NCI-H1694 (cell line): ENCODE measurements at places on chromosomes 4 and X.

GRCh38 chrX:111641969-111642368, 39.0 kb upstream of the ALG13 start:
- no peak for DNase-seq

- no peak for DNase-seq
Observed at GRCh38 chrX:147828719-147829118, 83.0 kb upstream of the FMR1 start.

DNA sequence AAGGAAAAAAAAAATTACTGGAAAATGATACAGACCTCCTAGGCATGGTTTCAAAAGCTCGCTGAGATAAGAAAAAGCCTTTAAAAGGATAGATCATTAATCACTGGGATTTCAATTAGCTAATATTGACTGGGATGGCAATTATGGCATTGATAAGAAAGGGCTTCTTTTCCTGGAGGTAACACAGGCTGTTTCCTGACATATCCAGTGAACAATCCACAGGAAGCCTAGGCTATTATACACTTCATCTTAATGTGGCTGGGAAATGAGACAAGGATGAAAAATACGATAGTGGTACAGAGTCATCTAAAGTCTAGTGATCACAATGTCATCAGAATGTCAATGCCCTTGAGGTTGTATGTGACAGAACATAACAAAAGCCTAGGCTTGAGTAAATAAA, 1579.3 kb downstream of the C4orf33 start:
- no peak for DNase-seq

DNA sequence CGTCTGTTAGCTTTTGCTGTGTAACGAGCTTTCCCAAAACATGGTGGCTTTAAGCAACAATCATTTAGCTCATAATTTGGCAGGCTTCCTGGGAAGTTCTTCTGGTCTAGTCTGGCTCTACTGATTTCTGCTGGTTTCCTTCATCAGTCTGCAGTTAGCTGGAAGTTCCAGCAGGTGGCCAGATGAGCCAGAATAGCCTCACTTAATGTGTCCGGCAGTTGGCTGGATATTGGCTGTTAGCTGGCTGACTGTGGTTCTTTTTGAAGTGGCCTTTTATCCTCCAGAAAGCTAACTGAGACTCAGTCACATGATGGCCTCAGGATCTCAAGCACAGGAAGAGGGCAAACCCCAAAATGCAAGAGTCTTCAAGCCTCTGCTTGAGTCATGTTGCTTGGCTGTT, 34.9 kb downstream of the FTHL17 start:
- peak; percentile 0 for DNase-seq

DNA sequence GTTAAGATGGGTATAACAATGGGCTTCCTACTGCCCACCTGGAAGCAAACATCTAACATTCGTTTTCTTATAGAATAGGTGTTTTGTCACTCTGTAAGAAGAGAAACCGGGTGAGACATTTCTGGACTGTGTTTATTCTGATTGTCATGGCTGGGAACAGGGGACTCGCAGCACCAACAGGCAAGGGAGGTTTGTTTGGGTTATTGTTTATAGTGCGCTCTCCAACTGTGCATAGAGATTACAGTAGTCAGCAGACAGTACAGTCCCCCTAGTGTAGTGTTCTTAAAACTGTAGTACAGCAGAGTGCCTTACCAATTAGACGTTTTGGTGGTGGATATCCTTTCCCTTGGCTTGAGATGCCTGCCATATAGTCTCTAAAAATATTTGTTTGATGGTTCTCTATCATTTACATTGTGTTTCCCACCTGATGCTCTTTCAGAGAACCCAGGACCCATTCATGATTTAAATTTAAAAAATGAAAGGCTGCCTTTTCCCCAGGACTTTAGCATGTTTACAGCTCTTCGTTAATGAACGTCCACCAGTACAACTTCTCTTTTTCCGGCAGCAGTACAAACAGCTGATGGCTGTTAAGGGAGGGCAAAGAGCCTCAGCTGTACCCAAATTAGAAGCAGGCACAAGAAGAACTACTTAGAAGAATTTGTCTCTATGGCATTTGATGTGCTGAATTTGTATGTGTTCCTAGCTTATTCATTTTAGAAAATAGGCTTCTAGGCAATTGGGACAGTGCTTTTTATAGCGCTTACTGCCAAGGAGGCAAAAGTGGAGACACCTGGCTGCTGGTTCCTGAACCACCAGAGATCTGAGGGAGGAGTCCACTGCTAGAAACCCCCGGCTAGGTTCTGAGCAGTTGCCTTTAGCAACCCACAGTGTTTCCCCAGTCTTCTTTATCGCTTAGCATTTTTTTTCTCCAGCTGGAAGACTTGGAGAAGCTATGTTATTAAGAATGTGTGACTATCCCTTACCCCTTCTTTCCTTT, 1.0 kb upstream of the RNF150 start:
- no peak for DNase-seq

- peak; percentile 20 for DNase-seq
Observed at GRCh38 chr4:71524756-71525155, 185.9 kb downstream of the SLC4A4 start.

- no peak for DNase-seq
Observed at GRCh38 chr4:61273233-61273632, 73.1 kb downstream of the ADGRL3 start.

DNA sequence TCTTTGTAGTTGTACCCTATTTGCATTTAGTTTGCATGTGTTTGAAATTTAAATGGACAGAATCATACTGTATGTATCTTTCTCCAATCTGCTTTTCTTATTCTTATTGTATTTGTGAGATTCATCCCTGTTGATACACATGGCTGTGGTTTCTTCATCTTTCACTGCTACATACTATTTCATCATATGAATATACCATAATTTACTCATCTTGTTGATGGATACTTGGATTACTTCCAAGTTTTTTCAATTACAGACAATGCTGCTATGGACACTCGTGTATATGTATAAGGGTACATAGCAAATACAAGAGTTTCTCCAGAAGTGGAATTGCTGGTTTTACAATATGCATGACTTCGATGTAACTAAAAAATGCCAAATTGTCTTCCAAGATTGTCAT, 11.8 kb upstream of the KLHL8 start:
- DNase-seq: no peak

- no peak for DNase-seq
Observed at GRCh38 chrX:139750390-139750789, 42.4 kb upstream of the MCF2 start.

DNA sequence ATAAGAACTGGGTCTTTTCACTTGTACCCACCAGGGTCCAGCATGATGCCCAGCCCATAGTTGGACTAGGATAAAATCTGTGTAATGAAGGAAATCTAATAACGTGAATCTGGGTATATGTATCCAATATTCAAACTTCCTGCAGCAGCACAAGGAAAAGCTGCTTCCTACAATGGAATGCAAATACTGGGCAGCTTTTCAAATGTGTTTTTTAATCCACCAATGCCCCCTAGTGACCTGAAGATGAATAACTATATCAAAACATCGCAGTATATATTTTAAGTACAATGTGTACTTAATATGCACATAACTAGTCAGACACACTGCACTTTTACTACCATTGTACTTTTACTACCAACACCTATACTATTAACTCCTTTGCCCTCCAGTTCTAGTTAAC, 5.3 kb downstream of the APOO start:
- DNase-seq: peak; percentile 7

DNA sequence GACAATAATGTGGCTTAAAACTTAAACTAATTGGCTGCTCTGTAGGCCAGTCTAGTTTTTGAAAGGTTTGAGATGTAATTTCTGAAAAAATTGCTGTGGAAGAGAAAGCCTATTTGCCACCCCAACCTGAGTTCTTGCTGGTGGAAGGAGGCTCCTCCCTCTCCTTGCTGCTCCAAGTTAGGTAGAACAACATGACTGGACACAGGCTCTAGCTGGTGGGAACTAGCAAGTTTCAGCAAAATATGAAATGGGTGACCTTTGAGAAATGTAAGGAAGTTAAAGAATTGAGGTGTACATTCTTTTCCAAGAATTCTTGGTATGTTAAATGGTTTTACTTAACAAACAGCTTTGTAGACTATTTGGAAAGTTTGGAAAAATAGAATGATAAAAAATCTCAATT, 8.0 kb downstream of the RPL34 start:
- no peak for DNase-seq
